ENCODE measurements at places on chromosomes 5 and 9.

GRCh38 chr5:149363936-149364335 is 6.1 kb downstream of the PCYOX1L start:
- no peak for DNase-seq

GRCh38 chr5:83306572-83307241 is 164.8 kb upstream of the VCAN start:
- DNase-seq = no peak

- DNase-seq = no peak
These were observed 26.7 kb downstream of the NDUFS6 start for GRCh38 chr5:1827886-1828397.

- no peak for DNase-seq
These were observed 3.0 kb upstream of the TJP2 start for GRCh38 chr9:69171049-69171448.

GRCh38 chr9:95225076-95225725 is 92.3 kb downstream of the FANCC start:
- DNase-seq = no peak

DNA sequence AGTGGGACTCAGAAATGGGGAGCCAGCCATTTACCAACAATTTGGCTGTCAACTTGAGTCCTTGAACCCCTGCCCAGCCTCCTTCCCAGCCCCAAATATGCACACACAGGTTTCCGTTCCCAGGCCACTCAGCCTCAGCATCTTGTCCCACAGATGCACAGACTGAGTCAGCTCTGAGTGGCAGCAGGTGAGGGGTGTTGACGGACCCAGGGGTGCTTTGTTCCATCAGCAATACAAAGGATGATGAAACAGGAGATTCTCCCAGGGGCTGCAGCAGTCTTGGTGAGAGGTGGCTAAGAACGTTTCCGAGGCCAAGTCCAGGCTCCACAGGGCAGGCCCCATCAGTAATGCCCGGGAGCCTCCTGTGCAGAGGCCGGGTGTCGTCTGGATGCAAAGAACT is 4.9 kb upstream of the OLFM1 start:
- no peak for DNase-seq

GRCh38 chr5:179797741-179798140 is 4.0 kb downstream of the LTC4S start:
- DNase-seq = no peak

DNA sequence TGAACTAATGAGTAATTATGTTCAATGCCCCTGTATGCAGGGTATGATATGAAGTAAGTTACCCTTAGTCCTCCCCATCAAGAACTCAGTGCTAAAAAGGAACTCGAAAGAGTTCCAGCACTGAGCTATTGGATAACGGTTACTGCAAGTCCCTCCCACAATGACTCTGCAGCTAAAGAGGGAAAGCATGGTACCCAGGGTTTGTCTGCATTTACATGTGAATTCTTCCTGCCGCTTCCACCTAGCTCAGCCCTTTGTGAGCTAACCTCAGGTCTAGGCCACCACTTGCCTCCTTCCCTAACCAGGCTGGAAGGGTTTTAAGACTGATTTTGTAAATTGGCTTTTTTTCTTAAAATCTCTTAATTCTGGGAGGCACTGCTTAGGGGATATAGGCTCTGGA is 376.8 kb downstream of the EBF1 start:
- DNase-seq = no peak

DNA sequence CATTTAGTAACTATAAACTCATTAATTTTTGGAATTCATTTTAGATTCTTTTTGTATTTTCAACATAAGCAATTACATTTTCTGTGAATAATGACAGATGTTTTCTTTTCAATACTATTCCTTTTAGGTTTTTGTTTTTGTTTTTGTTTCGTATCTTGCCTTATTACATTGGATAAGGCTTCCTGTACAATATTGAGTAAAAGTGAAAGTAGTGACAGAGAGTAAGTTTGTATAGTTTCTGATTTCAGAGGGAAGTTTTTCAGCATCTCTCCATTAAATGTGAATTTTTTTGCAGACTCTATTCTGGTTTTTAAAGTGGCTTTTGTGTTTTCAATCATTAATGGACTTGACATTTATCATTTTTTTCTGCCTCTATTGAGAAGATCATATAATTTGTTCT is 12.8 kb upstream of the CAMK4 start:
- no peak for DNase-seq

- DNase-seq = no peak
These were observed 420.1 kb upstream of the PAPPA start for GRCh38 chr9:115733318-115734110.

DNA sequence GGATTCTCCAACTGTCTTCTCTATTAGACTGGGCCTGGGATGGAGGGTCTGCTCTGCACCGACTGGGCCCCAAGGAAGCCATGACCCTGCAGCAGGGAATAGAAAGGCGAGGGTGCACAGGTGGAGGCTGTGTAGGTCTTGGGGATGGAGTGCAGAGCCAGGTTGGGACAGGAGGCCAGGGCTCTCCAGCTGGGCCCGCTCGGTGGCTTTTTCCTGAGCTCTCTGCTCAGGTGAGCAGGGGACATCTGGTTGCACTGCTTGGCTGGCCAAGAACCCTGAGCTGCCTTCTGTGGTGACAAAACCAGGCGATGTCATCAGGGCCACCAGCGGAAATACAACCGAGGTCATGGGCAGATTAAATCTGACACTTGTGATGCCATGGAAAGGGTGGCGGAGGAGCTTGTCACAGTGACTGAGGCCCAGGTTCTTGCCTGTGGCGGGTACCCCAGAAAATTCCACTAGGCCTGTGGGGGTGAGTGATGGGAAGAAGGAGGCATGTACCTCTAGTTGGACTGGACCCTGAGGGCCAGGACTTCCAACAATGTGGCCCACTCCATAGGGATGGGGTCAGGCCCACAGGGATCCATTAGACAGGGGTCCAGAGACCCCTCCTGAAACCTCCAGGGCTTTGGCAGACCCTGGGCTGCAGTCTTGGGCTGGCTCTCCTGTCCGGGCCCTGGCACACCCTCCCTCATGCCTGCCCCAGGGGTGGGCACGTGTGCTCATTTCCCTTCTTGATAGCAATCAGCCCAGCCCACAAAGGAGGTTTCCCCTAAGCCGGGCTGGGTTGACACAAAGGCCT is 4.4 kb upstream of the IL3 start:
- no peak for DNase-seq

GRCh38 chr9:25917731-25918362 is 239.6 kb upstream of the TUSC1 start:
- no peak for DNase-seq

- DNase-seq = no peak
These were observed 22.6 kb downstream of the TGFBR1 start for GRCh38 chr9:99127356-99128132.

- no peak for DNase-seq
These were observed 133.7 kb upstream of the ASTN2 start for GRCh38 chr9:117548556-117548955.

DNA sequence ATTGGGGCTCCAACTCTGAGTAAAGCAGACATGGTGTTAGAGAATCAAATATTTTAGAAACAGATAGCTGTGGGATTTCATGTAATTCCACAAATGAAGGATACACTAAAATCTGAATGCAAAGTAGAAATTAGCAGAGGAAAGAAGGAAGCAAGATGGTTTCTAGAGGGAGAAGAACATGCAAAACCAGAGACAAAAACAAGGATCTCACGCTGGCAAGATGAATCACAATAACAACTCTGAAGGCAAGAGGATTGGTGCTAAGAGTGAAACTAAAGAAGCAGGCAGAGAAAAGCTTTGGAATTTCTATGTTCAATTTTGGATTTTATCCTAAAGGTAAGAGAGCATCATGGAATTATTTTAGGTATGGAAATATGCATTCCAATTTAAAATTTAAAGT is 857.2 kb upstream of the COX7C start:
- DNase-seq = no peak

- no peak for DNase-seq
These were observed 817.8 kb downstream of the MTRR start for GRCh38 chr5:8686707-8687106.

- no peak for DNase-seq
These were observed 48.1 kb downstream of the G3BP1 start for GRCh38 chr5:151819830-151820229.

DNA sequence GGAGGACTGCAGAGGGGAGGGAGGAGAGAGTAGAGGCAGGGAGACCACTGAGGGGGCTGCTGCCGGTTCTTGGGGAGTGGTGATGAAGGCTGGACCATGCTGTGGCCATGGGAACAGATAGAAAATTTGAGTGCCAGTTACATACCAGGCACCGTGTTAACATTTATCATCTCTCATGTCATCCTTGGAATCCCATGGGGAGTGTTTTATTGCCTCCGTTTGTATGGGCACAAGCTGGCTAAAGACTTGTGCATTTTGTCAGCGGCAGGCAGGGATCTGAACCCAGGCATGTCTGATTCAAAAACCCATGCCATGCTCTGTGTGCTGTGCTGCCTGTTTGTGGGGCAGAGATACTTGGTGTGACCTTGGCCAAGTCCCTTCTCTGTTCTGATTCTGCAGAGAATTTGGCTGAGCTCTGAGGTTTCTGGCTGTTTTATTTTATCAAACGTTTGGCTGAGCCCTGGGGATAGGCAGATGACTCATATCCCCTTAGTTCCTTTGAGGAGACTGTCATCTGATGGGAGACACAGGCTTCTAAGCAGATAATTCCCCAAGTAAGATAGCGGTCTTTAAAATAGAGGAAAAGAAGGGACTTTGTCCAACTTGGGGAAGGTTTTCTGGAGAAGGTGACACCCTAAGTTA is 22.2 kb downstream of the COL27A1 start:
- DNase-seq = no peak

GRCh38 chr9:127229691-127230417 is 34.7 kb upstream of the GARNL3 start:
- DNase-seq = no peak

DNA sequence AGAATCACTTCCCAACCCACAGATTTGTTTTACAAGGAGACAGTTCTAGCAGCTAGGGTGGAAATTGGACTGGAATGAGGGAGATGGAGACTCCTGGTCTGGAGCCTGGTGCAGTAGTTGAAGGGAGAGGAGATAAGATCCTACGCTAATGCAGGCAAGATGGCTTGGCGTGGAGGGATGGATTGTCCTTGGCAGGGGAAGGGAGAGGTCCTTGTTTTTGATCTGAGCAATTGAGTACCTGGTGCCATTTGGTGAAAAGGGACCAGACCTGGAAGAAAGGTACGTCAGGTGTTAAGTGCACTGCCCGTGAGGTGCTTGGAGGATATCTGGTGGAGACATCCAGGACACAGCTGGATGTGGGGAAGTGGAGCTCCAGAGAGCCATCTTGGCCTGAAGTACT is 35.7 kb downstream of the ANGPTL2 start:
- DNase-seq = no peak

GRCh38 chr5:148443998-148444397 is 60.2 kb downstream of the FBXO38 start:
- DNase-seq = peak; percentile 2

GRCh38 chr9:21556581-21557427 is 74.7 kb upstream of the IFNE start:
- no peak for DNase-seq

DNA sequence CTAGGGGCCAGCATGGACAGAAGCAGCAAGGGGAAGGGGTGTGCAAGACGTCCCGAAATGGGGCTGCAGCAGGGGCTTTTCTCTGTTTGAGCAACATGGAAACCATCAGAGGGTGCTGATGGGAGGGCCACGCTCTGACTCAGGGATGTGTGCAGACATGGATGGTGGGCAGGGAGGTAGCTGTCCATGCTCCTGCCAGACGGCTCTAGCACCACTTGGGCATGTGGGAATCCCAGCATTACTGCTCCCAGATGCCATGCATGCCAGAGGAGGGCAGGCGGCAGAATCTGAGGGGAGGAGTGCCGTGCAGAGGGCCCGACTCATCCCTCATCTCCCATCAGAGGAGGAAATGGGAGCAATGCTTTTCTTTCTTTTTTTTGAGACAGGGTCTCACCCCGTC is 45.6 kb upstream of the SLC25A51 start:
- no peak for DNase-seq

GRCh38 chr9:96020792-96021550 is 145.5 kb downstream of the ERCC6L2 start:
- peak; percentile 25 for DNase-seq

- no peak for DNase-seq
These were observed 514.0 kb upstream of the KLF4 start for GRCh38 chr9:108003526-108003925.

DNA sequence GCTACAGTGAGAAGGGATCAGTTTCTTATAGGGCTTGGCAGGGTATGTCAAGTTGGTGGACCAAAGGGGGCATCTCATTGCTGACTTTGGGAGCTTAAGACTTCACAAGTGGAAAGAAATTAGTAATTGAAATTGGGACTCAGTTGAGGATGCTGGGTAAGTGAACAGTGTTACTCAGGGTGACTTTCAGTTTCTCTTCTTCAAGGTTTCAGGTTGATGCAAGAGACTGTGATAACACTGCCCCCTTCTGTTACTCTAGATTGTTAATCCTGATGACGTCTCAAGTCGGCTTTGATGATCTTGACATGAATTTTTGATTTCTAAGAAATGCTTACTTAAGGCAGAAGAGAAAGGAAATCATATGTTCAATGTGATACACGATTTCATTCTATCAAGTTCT is 21.3 kb downstream of the KCTD16 start:
- DNase-seq = peak; percentile 7

GRCh38 chr9:76423216-76424177 is 29.3 kb upstream of the RFK start:
- DNase-seq = no peak

Measured in activated CD4-positive, CD25-positive, alpha-beta regulatory T cell (primary cell).